ENCODE measurements at places on chromosomes 11 and 22.
A peak's percentile ranks its signal among the peaks of the same experiment; 100 is the strongest.

GRCh38 chr22:24588381-24588756 is 4.5 kb downstream of the LRRC75B start:
- H3K4me3 ChIP-seq: no peak overlapping the region
- H3K27me3 ChIP-seq: no peaks in the 10 kb centered on the region
- H3K27ac ChIP-seq: no peak overlapping the region

- peak overlapping the region; percentile 68 for H3K27ac ChIP-seq
- peaks cover 18% of the 10 kb centered on the region for H3K4me1 ChIP-seq
- no peaks in the 10 kb centered on the region for H3K36me3 ChIP-seq
These were observed 97.9 kb upstream of the CD44 start for GRCh38 chr11:35041070-35041554.

- no peak overlapping the region for H3K4me3 ChIP-seq
- DNase-seq: no peak
- peaks cover 10% of the 10 kb centered on the region for H3K4me1 ChIP-seq
- H3K27me3 ChIP-seq: no peaks in the 10 kb centered on the region
These were observed 3.0 kb upstream of the SSH3 start for GRCh38 chr11:67300256-67300755.

DNA sequence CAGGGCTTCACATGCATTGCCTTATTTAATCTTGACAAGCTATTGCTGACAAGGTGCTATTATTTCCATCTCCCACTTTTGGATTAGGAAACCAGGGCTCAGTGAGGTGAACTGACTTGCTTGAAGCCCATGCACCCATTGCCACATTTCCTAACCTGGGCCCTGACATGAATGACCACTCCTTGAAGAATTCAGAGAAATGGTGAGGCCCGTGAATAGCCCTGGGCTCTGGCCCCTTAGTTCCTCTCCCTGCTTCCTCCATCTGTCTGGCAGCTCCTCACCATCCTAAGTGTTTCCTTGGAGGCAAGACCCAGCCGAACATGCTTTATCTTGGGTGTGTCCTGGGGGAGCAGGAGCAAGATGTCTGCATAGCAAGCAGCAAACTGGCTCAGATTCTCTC is 56.1 kb upstream of the NECTIN1 start:
- no peak overlapping the region for H3K27ac ChIP-seq
- no peak overlapping the region for H3K4me3 ChIP-seq
- DNase-seq: no peak
- peaks cover 15% of the 10 kb centered on the region for H3K4me1 ChIP-seq
- H3K27me3 ChIP-seq: no peaks in the 10 kb centered on the region

DNA sequence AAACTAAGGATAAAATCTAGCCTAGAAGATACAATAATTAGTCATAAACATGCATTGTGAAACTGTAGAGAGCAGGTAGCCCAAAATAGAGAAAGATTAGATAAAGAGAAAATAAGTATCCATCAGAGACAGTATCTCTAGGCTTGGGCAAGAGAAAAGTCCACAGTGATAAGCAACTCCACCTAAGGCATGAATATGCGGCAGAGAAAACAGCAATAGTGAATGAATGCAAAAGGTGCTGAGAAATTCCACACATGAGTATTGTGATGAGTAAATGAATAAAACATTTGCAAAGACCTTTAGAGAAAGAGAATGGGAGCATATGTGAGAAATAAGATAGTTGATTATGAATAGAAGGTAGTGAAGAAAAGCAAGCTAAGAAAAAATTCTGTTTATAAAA is 8.7 kb downstream of the MS4A2 start:
- H3K4me3 ChIP-seq: no peak overlapping the region
- no peaks in the 10 kb centered on the region for H3K27me3 ChIP-seq
- no peaks in the 10 kb centered on the region for H3K4me1 ChIP-seq

DNA sequence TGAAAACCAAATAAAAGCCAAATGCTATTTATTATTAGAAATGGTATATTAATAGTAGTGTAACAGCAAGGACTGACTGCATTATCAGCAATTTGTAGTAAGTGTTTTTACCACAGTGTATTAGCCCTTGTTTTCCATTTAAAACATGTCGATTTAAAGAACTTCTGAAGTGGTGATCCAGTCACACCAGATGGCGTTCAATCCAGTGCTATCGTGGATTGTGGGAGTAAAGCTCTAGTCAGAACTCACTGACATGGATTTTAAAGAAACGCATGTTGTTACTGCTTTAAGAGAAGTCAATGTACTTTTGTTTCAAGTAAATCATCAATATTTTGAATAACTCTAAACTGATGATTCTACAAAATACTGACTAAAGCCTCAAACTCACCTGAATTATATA is 51.1 kb downstream of the LARGE2 start:
- H3K27me3 ChIP-seq: no peaks in the 10 kb centered on the region
- H3K36me3 ChIP-seq: peaks cover 11% of the 10 kb centered on the region
- no peak overlapping the region for H3K27ac ChIP-seq
- DNase-seq: no peak

DNA sequence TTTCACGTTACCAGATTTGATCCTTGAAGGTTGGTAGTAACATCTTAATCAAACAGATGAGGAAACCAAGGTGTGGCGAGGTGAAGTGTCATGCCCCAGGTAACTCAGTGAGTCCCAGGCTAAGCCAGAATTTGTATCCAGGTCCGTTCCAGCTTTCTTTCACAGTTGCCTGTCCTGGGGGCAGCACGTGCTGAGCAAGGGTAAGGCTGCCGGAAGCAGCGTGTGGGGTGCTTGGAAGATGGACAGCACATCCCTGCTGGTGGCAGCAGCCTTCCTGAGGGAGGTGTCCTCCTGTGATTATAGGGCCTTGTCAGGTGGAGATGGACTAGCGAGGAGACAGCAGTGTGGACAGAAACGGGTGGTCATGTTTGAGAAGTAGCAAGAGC is 50.9 kb downstream of the TRIOBP start:
- no peak overlapping the region for H3K27ac ChIP-seq
- H3K27me3 ChIP-seq: no peaks in the 10 kb centered on the region
- H3K4me3 ChIP-seq: peak overlapping the region; percentile 23
- peaks cover 72% of the 10 kb centered on the region for H3K4me1 ChIP-seq
- no peaks in the 10 kb centered on the region for H3K36me3 ChIP-seq
- DNase-seq: no peak

DNA sequence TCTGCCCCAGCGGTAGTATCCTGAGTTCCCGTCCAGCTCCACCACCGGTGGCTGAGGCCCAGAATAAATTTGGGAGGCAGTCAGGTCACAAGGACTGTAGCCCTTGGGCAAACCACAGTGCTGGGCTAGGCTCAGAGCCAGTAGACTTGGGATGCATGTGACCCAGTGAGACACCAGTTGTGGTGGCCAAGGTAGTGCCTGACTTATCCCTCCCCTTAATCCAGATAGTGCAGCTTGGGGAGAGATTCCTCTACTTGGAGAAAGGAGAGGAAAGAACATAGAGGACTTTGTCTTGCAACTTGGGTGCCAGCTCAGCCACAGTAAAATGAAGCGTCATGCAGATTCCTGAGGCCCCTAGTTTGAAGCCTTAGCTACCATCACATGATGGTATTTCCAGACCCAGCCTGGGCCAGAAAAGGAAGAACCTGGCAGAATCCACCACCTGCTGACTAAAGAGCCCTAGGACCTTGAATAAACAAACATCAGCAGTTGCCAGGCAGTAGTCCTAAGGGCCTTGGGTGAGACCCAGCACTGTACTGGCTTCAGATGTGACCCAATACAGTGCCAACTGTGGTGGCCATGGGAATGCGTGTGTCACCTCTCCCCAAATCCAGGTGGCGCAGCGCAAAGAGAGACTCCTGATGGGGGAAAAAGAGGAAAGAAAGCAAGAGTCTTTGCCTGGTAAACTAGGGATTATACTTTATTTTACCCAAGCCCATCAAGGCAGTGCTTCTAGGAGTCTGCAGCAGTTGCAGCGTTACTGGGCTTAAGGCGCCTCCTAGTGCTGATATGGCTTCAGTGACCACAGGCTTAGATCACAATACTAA is 17.0 kb upstream of the DDX10 start:
- no peaks in the 10 kb centered on the region for H3K36me3 ChIP-seq
- H3K27me3 ChIP-seq: no peaks in the 10 kb centered on the region
- peak; percentile 57 for DNase-seq
- no peak overlapping the region for H3K4me3 ChIP-seq

DNA sequence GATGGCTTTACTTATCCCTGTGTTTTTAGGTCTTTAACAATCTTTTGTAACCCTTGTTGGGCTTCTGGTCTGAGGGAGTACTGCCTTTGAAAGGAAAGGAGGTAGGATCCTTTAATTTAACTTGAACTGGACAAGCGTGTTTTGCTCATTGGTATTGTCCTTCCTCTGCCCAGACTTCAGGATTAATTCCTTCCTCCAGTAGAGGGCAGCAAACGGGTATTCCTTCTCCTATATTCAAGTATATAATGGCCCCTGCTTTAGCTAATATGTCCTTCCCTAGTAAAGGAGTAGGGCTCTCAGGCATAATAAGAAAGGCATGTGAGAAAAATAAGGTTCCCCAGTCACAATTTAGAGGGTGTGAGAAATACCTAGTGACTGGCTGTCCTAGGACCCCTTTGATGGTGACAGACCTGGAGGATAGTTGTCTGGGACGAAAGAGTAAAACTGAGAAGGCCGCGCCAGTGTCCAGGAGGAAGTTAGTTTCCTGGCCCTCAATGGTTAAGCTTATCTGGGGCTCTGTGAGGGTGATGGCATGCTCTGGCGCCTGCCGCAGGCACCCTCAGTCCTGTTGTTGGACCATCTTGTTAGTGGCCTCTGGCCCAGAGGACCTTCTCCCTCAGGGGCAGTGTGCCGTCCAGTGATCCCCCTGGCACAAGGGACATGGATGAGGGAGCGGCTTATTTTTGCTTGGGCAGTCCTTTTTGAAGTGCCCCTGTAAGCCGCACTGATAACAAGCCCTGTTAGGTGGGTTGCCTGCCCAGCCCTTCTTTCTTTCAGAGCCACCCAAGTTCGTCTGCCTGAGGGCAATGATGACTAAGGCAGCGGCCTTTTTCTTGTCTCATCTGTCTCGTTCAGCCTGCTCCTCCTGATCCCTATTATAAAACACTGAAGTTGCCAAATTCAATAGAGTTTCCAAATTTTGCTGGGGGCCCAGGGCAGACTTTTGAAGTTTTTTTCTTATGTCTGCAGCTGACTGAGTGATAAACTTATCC is 51.8 kb downstream of the C11orf71 start:
- H3K4me3 ChIP-seq: no peak overlapping the region
- no peaks in the 10 kb centered on the region for H3K36me3 ChIP-seq
- H3K27me3 ChIP-seq: no peaks in the 10 kb centered on the region
- H3K4me1 ChIP-seq: peaks cover 2% of the 10 kb centered on the region
- no peak overlapping the region for H3K27ac ChIP-seq

DNA sequence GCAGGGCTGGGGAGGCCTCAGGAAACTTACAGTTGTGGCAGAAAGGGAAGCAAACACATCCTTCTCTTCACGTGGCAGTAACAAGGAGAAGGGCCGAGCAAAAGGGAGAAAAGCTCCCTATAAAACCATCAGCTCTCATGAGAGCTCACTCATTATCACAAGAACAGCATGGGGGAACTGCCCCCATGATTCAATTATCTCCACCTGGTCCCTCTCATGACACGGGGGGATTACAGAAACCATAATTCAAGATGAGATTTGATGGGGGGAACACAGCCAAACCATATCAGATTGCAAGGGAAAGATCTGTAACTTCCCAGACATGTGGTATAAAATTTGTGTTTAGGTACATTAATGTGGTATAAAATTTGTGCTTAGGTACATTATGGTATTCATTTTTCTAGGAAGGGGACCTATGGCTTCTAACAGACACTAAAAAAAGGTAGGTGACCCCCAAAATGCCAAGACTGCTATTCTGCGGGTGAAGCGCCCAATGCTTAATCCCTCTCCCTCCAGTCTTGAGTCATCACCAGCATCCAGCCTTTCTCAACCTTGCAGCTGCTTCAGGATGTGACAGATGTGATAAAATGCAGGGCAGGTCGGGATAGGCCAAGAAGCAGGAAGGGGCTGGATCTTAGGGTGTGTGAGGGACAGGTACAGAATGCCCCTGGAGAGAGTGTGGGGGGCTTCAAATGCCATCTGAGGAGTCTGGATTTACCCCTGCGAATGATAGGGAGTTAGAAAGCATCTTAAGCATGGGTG is 57.7 kb upstream of the AMPD3 start:
- H3K27ac ChIP-seq: no peak overlapping the region
- no peak overlapping the region for H3K4me3 ChIP-seq
- no peaks in the 10 kb centered on the region for H3K27me3 ChIP-seq
- H3K36me3 ChIP-seq: no peaks in the 10 kb centered on the region
- DNase-seq: no peak

- no peaks in the 10 kb centered on the region for H3K27me3 ChIP-seq
- H3K4me3 ChIP-seq: no peak overlapping the region
- no peak for DNase-seq
- H3K4me1 ChIP-seq: peaks cover 16% of the 10 kb centered on the region
- no peak overlapping the region for H3K27ac ChIP-seq
- no peaks in the 10 kb centered on the region for H3K36me3 ChIP-seq
These were observed 120.7 kb downstream of the CCDC81 start for GRCh38 chr11:86495351-86495750.

GRCh38 chr11:65802841-65803240 is 16.0 kb downstream of the OVOL1 start:
- H3K27ac ChIP-seq: no peak overlapping the region
- H3K4me1 ChIP-seq: no peaks in the 10 kb centered on the region
- peaks cover 20% of the 10 kb centered on the region for H3K27me3 ChIP-seq

GRCh38 chr11:30788849-30789248 is 202.7 kb upstream of the MPPED2 start:
- H3K4me3 ChIP-seq: no peak overlapping the region
- no peak for DNase-seq
- no peaks in the 10 kb centered on the region for H3K27me3 ChIP-seq
- H3K4me1 ChIP-seq: no peaks in the 10 kb centered on the region

DNA sequence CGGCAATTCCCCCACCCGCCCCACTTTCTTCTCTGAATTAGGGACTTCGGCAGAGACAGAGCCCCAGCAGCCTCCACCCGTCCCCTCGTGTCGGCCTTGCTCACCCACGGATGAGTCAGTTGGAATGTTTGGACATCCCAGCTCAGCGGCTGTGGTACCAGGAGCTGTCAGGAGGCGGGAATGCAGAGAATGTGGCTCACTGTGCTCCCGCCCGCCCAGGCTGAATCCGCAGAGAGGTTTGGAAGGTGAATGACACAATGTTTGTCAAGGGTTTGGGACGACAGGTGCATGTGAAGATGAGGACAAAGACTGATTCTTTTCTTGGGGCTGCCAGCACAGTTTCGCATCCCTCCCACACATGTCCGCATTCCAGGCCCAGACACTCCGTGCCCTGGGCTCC is 39.6 kb downstream of the LIF start:
- peak; percentile 99 for DNase-seq
- no peak overlapping the region for H3K4me3 ChIP-seq

GRCh38 chr11:108698844-108699642 is 34.2 kb downstream of the DDX10 start:
- H3K27ac ChIP-seq: no peak overlapping the region
- peaks cover 10% of the 10 kb centered on the region for H3K36me3 ChIP-seq
- no peak overlapping the region for H3K4me3 ChIP-seq
- H3K4me1 ChIP-seq: peaks cover 8% of the 10 kb centered on the region

- no peak overlapping the region for H3K4me3 ChIP-seq
- no peaks in the 10 kb centered on the region for H3K4me1 ChIP-seq
- no peak overlapping the region for H3K27ac ChIP-seq
- no peaks in the 10 kb centered on the region for H3K27me3 ChIP-seq
- no peak for DNase-seq
These were observed 50.0 kb downstream of the IGSF9B start for GRCh38 chr11:133906746-133907145.
